T-helper 9 cell (primary cell): ENCODE measurements at places on chromosomes 2 and 18.

- DNase-seq, result no peak
These were observed 2.5 kb downstream of the SALL3 start for GRCh38 chr18:78981989-78982620.

GRCh38 chr2:10432311-10433181 is 15.6 kb downstream of the ODC1 start:
- DNase-seq, result no peak

DNA sequence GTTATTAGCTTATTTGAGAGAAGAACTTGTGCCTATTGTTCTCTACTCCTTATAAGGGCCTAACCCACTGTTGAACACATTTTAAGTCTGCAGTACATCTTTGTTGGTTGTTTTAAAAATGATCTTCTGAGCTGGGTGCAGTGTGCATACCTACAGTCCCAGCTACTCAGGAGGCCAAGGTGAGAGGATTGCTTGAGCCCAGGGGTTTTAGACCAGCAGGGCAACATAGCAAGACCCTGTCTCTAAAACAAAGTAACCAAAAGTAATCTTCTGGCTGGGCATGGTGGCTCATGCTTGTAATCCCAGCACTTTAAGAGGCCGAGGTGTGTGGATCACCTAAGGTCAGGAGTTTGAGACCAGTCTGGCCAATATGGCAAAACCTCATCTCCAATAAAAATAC is 25.8 kb upstream of the RAB10 start:
- DNase-seq, result no peak

DNA sequence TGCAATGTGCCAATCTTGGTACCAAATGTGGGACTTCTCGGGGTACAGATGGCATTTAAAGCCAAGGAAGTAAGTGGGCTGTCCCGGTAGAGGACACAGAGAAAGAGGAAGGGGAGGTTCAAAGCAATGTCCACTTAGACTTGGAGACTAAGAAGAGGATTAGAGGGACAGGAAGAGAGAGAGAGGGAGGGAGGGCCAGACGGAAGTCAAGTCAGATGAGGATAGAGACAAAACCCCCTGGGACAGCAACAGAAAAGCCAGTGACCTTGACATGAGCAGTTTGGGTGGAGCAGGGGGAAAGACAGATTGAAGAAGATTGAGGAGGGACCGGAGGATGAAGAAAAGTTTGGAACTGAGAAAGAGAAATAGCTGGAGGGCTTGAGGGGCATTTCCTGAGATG is 164.5 kb downstream of the NCK2 start:
- DNase-seq, result no peak

- DNase-seq, result no peak
These were observed 109.8 kb downstream of the STK39 start for GRCh38 chr2:168137510-168138180.

DNA sequence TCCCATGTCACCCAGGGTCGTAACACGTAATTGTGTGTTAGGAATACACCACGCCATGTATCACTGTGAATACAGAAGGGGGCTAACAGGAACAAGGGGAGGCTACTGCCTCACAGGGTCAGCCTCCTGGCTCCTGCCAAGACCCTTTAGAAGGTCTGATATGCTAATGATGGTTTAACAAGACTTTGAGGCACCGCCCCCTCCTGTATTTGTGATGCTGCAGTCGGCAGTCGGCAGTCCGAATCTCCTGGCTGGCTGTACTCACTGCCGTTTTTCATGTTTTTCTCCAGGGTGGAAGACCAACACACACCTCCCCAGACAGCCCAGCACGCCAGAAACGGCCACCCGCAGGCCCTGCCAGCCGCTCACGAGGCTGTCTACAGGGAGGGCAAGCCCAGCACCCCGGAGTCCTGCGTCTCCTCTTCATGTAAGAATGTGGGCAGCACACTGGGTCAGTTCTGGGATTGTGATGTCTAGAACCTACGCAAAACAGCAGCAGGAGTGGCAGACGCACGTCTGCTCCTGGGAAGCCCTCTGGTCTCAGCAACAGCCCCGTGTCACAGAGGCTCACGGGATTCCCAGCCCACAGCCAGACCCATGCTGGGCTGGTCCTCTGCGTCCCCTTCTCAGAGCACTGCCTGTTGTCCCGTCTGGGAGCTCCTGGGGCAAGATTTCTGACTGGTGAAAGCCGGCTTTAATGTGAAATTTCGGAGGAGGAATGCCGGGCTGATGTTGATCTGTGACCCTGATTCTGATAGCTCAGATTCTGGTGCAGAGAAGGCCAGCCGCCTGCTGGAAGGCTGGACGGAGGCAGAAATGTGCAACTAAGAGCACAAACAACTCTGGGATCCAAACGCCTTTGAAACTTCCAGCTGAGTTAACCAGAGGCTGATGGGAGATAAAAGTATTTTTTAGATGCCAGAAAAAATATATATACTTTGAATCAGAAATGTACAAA is 39.7 kb upstream of the B3GNT7 start:
- no peak for DNase-seq

DNA sequence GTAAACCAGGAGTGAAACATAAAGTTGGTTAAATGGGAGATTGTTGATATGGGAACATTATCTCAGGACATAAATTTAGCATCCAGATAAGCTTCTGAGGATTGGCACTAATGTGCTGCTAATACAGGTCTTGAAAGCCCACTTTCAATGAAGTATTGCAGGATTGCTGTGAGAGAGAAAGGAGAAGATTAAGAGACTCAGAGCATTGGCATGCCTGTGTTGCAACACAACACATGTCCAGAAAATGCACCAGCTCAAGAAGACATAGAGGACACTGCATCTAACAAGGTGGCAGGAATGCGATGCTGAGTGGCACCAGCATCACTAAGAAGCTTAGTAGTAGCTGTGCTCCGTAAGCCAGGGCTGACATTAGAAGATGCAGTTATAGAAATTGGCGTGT is 728.9 kb downstream of the SUCLG1 start:
- no peak for DNase-seq

GRCh38 chr2:113274432-113274831 is 4.3 kb downstream of the PAX8 start:
- no peak for DNase-seq

DNA sequence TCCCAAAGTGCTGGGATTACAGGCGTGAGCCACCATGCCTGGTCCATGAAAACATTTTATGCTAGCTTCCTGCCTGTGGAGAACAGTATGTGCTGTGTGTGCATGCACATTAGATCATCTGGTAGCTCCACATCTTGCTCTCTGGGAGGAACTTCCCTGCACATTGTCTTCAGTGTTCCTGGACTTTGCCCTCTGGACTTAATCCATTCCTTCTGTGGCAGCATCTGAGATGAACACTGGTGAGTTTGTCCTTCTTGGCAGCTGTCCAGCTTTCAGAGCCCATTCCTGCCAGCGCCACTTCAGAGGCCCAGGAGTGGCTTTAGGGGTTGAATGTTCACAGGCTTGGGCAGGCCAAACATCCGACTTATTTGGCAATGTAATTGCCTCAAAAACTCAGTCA is 65.2 kb downstream of the POU3F3 start:
- DNase-seq, result no peak

DNA sequence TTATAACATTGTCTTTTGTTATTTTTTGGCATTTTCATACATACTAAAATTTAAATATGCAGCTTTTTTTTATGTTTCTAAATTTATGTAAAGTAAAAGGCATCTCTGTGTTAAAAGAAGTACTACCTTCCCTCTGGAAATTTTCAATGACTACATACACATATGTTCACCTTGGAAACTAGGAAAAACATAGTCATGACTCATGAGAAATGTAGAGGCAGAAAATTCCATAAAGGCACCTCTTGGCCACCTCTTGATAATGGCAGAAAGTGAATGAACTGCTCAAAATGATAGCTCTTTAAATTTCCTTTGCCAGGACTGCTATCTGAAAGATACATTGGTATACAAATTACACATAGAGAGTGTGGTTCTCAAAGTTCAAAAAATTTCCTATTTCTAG is 889.1 kb upstream of the ZEB2 start:
- DNase-seq, result no peak
